LHCN-M2 (cell line): ENCODE measurements at places on chromosomes 7 and 10.

- DNase-seq = no peak
Observed at GRCh38 chr7:25255611-25256332, 27.5 kb upstream of the NPVF start.

DNA sequence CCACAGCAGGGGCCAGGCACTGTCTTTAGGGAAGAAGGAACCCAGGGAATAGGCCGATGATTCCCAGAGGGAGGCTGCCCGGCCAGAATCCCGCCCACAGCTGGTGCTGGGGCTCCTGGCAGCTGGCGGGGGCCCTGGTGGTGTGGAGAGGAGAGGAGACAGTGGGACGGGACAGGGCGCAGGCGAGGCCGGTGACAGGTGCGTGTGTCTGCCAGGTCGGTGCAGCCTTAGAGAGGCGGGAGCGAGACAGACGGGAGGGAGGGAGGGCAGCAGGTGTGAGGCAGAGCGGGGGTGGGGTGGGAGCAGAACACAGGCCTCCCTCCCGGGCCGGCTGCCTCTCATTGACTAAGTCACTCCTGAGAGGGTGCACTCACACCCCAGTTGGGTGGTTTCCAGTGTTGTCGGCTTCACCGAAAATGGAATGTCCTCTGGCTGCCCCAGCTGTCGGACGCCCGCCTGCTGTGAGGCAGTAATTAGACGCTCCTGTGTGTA lies 55.2 kb downstream of the ELFN1 start:
- peak; percentile 94 for DNase-seq

- DNase-seq = peak; percentile 96
Observed at GRCh38 chr10:89701242-89702120, at the start of gene KIF20B. Gene KIF20B (plus strand): TSS chr10:89701590. CDS start chr10:89705295, 3,705 bp downstream.

- peak; percentile 83 for DNase-seq
Observed at GRCh38 chr10:44801383-44802327, 109.5 kb upstream of the TMEM72 start.

- no peak for DNase-seq
Observed at GRCh38 chr7:50560865-50561351, 4.3 kb downstream of the DDC start.

GRCh38 chr10:71266918-71267442 lies 52.1 kb upstream of the SLC29A3 start:
- no peak for DNase-seq

DNA sequence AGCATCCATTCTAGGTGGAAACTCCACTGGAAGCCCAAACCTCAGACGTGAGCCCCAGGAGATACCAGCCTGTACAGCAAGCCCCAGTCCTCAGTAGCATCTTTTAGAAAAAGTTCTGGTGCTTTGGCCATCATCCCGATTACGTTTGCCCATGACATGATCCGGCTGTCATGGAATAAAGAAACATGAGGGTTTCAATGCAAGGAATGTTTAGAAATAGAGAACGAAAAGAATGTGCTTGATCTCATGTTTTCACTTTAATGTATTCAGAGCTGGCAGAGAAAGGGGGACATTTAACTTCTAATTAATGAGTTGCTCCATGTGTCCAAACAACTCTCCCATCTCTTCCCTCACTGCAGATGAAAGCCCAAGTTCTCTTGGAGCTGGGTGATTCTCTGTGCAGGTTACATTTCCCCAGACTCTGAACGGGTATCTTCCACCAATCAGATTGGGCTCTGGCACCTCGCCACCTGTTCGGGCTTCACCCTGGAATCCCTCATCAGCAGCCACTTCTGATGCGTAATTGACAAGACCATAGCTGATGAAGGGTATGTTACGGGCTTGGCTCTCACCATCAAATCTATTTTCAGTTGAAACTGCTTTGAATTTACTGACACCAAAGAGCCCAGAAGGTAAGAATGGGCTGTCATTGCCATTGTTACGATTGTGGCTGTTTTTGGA lies 165.3 kb downstream of the PLXNA4 start:
- no peak for DNase-seq

DNA sequence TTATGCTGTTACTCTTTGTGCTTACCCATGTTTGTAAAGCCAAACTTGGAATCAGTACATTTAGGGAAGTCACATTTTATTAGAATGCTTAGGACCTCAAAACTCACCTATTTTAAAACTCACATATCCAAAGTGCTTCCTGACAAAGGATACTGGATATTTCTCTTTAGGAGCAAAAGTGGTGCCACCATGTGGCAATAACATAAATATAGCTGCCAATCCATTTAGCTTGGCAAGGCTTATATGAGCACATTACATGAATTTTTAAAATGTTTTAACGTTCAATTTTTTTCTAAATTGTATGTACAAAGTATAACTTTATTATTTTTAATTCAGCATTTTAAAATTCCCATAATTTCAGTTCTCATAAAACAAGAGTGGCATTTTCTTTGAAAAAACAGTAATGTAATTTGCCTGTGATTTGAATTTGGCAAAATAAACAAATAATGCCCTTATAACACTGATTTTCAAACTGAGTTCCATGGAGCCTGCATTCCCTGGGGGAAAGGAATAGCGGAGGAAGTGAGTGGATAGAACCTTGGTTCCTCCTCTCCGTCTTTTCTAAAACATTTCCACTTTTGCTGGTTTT lies 75.4 kb downstream of the HDAC9 start:
- peak; percentile 68 for DNase-seq

DNA sequence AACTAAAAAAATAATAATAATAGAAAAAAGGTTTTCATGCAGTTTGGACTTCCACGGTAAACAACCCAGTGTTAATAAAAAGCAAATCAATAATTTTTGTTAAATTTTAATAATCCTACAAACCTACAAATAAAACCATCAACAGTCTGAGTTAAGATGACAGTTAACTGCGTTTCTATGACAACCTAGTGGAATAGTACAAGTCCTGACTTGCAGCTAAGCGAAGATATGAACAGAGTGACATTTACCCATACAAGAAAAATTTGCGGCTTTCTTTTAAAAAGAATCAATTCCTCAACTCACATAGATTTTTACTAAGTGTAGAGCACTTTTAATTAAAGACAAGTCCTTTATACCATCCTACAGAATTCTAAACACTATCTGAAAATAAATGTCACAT lies 35.6 kb downstream of the VPS41 start:
- no peak for DNase-seq

DNA sequence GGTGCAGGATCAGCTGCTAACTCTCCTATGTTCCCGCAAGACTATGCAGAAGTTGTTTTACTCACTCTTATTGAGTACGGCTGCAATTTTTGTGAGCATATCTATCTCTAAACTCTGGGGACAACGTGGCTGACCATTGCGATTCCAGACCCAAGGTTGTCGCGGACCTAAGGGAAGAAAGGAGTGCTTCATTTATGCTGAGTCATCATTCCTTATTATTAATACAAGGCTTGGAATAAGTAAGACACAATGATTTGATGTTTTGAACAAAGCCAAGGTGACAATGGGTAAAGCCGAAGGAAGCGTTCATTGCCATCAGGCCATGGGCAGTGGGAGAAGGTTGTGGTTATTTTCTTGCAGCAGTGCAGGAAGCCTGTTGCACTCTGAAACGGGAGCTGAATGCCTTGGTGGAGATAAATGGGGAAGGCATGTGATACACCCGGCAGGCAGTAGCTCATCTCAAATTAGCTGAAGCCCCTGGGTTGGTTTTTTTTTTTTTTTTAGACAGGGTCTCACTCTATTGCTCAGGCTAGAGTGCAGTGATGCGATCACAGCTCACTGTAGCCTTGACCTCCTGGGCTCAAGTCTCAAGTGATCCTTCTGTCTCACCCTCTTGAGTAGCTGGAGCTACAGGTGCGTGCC lies 605.7 kb downstream of the TYW1 start:
- DNase-seq = no peak

DNA sequence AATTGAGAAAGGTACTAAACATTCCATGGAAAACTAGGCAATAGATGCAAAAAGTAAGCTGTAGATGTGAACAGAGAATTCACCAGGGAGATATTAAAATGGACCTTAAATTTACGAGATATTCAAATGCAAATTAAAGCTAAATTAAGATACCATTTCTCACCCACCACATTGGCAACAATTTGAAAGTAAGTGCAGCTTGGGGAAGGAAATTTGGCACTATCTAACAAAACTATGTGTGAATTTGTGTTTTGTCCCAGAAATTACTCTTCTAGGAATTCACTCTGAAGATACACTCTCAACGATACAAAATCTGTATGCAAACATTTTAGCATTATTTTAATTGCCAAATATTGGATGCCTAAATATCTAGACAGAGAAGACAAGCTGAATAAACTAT lies 178.2 kb upstream of the SORCS1 start:
- DNase-seq = no peak

- peak; percentile 59 for DNase-seq
Observed at GRCh38 chr7:106283831-106284713, 711 bp downstream of the NAMPT start.

DNA sequence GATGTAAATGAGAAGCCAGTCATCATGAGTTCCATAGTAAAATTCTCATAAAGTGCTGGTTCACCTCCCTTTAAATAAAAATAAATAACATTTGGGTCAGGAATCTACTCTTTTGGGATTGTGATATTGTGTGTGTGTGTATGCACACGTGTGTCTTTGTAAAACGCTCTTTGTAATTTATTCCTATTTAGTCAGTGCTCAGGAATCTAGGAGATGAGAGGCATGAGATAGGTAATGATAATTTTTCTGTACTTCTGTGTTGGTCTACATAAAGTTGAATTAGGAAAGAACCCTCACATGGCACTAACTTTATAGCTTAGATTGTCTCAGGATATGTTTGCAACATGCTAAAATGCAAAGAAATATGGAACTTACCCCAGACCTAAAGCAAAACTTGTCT lies 4.9 kb upstream of the CALCR start:
- no peak for DNase-seq

DNA sequence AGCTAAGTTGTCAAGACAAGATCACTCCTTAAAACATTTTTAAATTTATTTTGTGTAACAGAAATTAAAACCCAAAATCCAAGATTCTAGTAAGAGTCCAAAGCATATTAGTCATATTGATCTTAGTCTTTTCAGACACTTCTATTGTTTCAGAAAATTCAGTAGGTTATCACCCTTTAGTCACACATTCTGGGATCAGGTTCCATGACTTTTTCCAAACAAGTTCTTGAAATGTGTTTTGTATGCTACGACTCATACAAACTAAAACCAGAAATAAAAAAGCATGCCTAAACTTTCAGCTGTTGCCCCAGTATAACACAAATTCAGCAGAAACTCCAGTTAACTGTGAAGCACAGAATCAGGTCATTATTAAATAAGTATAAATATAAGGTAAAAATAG lies 10.7 kb downstream of the SEMA3D start:
- peak; percentile 31 for DNase-seq

DNA sequence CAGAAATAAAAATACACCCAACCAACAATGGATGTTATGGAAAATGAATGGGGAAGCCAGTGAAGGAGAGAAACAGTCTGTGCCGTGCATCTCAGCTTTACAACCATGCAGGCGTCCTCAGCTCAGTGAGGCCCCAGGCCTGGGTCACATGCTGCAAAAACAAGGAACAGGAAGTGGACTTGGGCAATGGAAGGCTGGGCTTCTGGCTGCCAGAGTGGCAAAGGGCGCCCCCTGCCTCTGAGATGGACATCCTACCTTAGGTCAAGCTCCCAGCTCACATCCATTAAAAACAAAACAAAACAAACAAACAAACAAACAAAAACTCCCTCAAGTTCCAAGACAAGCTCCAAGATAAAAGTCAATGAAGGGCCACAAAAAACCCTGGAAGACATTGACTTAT lies 54.7 kb upstream of the AFAP1L2 start:
- peak; percentile 50 for DNase-seq

- peak; percentile 5 for DNase-seq
Observed at GRCh38 chr7:71548746-71549145, 416.8 kb downstream of the GALNT17 start.

DNA sequence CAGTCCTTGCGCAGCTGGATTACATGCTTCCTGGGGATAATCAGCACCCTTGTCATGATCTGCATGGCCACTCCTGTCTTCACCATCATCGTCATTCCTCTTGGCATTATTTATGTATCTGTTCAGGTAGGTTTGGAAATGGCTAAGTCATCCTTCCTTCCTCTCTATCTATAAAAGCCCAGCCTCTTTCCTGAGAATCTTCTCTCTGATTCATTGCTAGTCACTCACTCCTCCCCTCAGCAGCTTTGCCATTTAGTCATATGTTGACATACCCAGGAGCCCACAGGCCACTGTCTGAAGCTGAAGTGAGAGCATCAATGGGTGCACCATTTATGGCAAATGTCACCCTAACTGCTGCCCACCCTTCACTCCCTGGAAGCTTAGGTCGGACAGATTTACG lies 52.0 kb downstream of the ABCC2 start:
- peak; percentile 77 for DNase-seq

DNA sequence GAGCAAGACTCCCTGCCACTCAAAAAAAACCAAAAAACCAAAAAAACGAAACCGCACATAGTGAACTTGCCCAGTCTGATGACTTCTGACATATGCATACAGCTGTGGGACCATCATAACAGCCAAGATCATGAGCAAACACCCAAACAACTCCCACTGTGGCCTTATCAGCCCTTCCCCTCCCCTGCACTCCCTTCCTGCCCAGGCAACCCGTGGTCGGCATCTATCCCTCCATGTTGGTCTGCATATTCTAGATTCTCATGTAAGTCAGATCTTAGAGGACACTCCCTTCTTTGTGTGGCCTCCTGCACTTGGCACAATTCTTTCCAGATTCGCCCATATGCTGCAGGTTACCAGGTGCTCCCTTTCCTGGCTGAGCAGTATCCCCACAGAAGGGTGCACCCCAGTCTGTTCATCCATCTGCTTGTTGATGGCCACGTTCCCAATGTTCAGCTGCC lies 72.8 kb downstream of the GNA12 start:
- DNase-seq = no peak

DNA sequence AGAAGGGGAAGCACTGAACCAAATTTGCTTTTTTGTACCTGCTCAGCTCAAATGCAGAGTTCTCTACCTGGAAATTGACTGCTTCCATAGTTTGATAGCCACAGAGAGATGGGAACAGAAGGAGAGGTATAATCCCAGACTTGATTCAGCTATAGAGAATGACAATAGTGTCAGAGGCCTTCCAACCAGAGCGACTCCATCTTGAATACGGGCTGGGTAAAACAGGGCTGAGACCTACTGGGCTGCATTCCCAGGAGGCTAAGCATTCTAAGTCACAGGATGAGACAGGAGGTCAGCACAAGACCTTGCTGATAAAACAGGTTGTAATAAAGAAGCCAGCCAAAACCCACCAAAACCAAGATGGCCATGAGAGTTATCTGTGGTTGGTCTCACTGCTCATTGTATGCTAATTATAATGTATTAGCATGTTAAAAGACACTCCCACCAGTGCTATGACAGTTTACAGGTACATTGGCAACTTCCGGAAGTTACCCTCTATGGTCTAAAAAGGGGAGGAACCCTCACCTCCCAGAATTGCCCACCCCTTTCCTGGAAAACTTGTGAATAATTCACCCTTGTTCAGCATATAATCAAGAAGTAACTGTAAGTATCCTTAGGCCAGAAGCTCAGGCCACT lies 42.7 kb upstream of the ATRNL1 start:
- no peak for DNase-seq

DNA sequence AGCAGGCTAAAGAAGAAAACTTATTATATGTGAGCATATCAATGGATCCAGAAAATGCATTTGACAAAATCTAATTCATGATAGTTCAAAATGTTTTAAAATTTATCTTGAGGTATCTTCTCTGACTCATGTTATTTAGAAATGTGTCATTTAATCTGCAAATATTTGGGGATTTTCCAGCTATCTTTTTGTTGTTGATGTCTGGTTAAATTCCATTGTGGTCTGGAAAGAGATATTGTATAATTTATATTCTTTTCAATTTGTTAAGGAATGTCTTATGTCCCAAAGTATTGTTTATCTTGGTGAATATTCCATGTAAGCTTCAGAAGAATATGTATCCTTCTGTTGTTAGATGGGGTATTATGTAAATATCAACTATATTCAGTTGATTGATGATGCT lies 942.5 kb downstream of the KCNMA1 start:
- DNase-seq = no peak

- DNase-seq = peak; percentile 88
Observed at GRCh38 chr10:71600849-71601248, 118.7 kb downstream of the C10orf105 start.
